Activated CD4-positive, alpha-beta T cell treated with anti-CD3 and anti-CD28 coated beads for 24 hours (primary cell): ENCODE measurements at places on chromosomes 2 and 18.

- no peak for DNase-seq
These were observed 13.8 kb downstream of the MRPL35 start for GRCh38 chr2:86213056-86213455.

GRCh38 chr2:56476509-56477071 lies 292.8 kb downstream of the CCDC85A start:
- DNase-seq = no peak

DNA sequence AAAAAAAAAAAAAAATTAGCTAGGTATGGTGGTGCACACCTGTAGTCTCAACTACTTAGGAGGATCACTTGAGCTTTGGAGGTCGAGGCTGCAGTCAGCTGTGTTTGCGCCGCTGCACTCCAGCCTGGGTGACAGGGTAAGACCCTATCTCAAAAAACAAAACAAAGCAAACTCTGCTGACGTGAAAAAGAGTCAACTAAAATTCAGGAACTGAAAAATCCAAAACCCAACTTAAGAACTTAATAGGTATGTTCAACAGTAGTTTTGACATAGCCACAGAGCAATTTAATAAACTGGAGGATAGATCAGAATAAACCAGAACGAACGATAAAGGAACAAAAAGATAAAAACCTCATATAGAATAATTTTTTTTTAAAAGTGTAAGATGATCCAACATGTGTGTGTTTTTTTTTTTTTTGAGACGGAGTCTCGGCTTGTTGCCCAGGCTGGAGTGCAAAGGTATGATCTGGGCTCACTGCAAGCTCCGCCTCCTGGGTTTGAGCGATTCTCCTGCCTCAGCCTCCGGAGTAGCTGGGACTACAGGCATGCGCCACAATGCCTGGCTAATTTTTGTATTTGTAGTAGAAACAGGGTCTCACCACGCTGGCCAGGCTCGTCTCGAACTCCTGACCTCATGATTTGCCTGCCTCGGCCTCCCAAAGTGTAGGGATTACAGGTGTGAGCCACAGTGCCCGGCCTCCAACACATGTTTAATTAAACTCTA lies 4.3 kb upstream of the ZNF236 start:
- no peak for DNase-seq

DNA sequence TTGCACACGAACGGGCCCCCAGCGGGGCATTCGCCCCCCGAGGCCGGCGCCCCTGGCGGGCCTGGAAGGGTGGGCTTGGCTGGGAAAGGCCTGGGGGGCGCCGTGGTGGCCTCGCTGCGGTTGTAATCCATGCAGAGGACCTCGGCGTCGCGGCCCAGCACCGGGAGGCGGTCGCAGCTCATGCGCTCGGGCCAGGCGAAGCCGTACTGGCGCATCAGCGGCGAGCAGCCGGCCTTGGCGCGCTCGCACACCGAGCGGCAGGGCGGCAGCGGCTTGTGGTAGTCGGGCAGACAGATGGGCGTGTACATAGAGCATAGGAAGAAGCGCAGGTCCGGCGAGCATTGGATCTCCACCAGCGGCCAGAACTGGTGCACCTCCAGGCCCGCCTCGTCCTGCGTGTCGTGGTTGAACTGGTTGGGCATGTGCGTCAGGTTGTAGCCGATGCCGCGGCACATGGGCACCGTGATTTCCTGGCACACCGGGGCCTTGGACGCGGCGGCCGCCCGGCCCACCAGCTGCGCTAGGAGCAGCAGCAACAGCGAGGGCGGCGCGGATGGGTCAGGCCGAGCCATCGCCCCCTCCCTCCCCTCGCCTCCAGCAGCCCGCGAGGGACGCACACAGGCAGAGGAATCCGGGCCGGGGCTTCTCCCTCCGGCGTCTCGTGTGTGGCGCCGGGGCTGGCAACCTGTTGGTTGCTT lies 1.4 kb downstream of the FZD5 start:
- DNase-seq = no peak

DNA sequence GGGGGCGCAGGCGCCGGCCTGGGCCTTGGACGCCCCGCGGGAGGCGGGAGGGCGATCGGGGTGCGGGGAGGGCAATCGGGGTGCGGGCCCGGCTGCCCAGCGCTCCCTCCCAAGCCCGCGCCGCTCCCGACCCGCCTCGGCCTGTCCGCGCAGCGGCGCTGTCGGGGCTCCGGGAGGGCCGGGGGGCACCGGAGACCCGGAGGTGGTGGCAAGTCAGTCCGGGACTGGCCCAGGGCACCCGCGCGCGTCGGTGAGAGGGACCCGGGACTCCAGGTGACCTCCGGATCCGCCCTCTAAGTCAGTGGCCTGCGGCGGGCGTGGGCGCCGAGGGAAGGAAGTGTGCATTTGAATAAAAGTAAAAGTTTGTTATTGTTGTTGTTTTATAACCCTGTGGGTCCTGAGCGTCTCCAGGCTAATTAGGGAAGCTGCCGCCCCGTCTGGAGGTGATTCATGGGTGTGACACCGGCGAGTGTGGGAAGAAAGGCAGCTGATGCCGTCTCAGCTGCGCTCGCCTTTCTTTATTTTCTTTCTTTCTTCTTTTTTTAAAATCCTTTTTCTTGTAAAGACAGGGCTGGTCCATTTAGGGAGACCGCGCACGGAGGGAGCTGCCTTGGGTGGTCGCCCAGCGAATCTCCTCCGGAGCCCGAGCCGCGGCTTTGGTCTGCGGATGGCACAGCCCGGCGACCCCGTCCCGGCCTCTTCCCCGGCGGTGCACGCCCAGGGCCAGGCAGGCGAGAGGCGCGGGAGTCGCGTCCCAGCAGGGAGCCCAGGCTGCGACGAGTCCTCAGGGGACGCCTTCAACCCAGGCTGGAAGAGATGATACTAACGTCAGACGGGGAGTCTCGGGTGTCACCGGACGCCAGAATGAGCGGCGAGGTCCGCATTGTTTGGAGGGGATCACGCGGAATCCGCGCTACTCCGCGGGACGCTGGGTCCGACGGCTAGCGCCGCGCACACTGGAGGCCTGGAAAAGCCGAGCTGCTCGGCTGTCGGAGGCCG lies 627 bp upstream of the CRACDL start:
- DNase-seq = no peak

DNA sequence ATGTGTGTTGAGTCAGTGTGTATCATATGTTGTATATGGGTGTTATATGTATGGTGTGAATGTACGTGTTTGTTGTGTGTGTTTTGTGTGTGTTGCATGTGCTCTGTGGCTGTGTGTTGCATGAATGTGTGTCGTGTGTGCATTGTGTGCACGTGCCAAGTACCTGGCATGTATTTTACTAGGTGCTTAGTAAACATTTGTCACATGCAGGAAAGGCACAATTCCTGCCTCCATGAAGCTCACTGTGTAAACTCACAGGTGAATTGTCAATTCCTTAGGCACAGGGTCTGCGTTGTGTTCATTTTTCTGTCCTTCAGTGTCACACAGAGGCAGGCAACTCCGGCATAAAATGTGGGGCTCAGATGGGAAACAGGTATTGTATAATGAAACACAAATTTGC lies 22.3 kb upstream of the IL1R1 start:
- no peak for DNase-seq

DNA sequence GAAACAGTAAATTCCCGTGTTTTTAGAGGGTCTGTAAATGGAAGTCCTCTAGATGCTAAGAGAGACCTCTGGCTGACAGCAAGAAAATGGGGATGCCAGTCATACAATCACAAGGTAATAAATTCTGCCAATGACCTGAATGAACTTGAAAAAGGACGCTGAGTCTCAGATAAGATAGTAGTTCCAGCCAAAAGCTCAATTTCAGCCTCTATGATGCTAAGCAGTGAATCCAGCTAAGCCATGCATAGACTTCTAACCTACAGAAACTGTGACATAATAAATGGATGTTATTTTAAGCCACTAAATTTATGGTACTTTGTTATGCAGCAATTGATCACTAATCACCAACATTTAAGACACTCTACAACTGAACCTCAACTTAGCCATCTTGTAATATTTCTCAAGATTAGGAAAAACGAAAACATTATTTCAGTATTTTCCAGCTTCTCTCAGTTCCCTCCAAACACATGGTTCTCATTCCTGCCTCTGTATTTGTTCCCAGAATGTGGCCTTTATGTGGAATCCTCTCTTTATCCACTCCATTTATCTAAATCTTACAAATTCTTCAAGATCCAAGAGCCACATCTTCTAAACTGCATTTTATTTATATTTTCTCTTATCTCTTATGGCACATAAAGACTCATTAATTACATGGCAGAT lies 331.1 kb downstream of the GULP1 start:
- no peak for DNase-seq

GRCh38 chr2:41448221-41448620 lies 599.6 kb upstream of the PKDCC start:
- DNase-seq = no peak

GRCh38 chr2:137168552-137168951 lies 403.2 kb downstream of the THSD7B start:
- no peak for DNase-seq
